ENCODE measurements at places on chromosomes 6 and 20.

DNA sequence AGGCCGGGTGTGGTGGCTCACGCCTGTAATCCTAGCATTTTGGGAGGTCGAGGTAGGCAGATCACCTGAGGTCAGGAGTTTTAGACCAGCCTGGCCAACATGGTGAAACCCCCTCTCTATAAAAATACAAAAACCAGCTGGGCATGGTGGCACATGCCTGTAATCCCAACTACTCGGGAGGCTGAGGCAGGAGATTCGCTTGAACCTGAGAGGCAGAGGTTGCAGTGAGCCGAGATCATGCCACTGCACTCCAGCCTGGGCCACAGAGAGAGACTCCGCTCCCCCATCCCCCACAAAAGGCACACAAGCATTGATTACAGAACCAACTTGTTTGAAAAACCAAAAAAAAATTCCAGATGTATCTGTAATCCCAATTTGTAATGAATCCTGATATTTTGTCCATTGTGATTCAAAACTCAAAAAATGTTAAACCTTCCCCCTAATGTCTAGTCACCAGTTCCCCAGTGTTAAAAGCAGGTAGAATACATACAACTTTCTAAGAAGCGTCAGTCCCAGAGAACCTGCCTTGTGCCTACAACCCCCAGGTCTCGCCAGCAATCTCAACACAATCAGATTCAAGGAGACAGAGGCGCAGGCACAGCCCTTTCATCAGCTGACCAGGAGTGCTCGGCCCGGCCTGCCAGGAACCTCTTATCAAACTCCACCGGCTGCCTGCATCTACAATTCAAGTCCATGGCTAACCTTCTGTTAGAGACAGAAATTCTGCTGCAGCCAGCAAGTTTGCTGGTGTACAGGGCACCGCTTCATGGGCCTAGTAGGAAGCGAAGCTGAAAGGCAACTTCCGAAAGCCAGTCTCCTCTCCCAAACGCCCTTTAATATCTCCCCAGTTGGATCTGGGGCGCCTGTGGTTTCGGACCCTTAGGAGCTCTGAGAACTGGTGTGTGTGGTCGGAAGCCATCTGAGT is 2.1 kb downstream of the EZR start:
- no peak for DNase-seq

- DNase-seq, result no peak
These were observed 37.5 kb upstream of the NUP153 start for GRCh38 chr6:17744019-17744756.

- DNase-seq, result no peak
These were observed 225.5 kb downstream of the BCKDHB start for GRCh38 chr6:80331974-80332373.

- DNase-seq, result no peak
These were observed 41.7 kb upstream of the CITED2 start for GRCh38 chr6:139416146-139416545.

- no peak for DNase-seq
These were observed 32.7 kb upstream of the FANCE start for GRCh38 chr6:35419417-35419816.

- DNase-seq, result no peak
These were observed 18.5 kb upstream of the DCBLD1 start for GRCh38 chr6:117463762-117464665.

- no peak for DNase-seq
These were observed 507.9 kb upstream of the SOX4 start for GRCh38 chr6:21085643-21086042.

DNA sequence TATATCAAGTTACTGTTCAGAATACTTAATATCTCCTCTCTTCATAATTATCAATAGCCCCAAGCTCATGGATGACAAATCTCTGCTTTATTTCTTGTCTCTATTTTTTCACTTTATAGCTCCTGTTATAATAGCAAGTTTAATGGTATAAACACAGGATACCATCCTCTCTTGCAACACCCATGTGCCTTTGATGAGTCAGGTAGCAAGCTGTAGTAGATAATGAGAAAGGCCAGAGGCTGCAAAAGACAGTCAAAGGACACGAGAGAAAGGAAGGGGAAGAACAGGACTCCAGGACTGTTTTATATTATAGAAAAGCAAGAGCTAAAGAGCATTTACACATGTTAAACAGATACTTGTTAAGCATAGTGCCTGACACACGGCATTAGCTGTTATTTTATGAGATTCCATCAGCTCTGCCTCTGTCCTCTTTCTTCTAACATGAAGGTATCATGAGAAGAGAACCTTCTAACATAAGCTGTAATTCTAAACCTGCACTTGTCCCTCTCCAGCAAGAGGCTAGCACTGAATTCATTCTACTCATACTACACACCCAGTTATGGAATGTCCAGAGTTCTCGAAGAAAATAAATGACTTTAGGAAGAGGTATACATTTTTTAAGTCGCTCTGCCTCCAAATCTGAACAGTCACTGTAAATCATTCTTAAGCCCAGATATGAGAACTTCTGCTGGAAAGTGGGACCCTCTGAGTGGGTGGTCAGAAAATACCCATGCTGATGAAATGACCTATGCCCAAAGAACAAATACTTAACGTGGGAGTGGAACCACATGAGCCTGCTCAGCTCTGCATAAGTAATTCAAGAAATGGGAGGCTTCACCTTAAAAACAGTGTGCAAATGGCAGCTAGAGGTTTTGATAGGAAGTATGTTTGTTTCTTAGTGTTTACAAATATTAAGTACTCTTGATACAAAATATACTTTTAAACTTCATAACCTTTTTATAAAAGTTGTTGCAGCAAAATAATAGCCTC is 45.0 kb downstream of the NT5E start:
- DNase-seq, result no peak

DNA sequence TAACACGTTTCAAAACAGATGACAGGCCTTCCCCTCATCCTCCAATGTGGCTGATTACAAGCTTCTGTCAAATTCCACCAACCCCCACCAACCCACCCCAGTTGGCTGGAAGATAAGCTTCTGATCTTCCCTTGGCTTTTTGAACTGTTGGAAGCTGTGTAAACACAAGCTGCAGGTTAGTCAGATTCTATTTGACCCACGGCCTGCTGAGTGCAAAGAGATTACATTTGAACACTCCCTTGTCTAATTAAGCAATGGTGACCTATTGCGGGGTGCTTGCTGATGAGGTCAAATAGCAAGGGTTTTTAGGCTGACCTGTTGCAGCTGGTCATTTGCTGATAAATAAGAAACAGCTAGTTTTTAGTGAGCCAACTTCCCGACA is 379.7 kb downstream of the BMP2 start:
- no peak for DNase-seq

DNA sequence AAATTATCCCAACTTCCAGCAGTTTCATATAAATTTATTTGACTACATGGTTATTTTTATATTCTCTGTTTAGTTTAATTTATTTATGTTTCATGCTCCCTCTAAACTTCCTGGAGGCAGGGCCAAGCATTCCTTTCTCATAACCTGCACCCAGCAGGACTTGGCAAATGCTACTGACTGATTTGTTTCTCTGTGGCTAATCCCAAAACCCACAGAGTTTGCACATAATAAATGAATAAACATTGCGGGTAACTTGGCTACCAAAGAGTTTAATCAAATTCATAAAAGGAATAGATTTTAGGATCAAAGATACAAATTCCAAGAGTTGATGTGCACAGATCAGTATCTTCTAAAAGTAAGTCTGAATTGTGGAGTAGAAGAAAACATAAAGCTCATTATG is 239.5 kb downstream of the SLC35F1 start:
- DNase-seq, result no peak
